ENCODE measurements at places on chromosomes 1 and 21.
A peak's percentile ranks its signal among the peaks of the same experiment; 100 is the strongest.

- no peak for DNase-seq
Measured at GRCh38 chr21:31140676-31141075, 102.4 kb upstream of the KRTAP19-8 start.

DNA sequence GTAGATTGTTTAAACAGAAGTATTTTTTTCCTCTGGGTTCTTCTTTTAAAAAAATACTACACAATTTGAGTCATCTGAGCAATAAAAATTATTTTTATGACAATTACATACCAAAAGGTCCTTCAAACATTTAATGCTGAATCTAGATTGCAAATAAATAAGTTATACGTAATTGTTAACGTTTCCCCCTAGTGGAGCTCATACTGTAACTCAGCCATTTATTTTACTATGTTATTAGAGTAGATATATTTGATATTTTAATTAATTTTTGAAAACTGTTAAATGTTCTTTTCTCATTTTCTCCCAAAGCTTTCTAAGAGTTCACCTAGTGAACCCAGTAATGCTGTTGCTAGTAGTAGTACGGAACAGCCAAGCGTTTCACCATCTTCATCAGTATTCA lies 33.5 kb downstream of the ZMYM1 start:
- no peak for DNase-seq

- peak; percentile 58 for DNase-seq
Measured at GRCh38 chr1:67674260-67675011, 10.6 kb upstream of the GADD45A start.

DNA sequence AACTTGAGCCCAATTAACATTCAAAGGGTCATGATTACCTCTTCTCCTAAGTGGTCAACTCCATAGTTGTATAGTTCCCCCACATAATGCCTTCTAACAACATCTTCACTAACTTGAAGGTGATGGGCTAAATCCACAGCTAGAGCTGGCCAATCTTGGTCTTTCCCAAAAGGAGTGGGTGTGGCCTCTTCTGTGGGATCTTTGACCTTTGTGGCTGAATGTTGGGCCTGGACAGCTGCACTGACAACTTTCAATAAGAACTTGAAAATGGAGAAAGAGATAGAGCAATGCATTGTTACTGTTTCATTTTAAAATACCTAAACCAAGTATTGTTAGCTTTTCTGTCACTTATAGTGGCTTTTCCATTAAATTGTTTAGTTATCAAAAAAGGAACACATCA lies 59.2 kb downstream of the IARS2 start:
- no peak for DNase-seq

GRCh38 chr1:60818969-60819701 lies 263.2 kb upstream of the NFIA start:
- no peak for DNase-seq

GRCh38 chr1:202045705-202046104 lies 35.3 kb downstream of the ELF3 start:
- DNase-seq = no peak

DNA sequence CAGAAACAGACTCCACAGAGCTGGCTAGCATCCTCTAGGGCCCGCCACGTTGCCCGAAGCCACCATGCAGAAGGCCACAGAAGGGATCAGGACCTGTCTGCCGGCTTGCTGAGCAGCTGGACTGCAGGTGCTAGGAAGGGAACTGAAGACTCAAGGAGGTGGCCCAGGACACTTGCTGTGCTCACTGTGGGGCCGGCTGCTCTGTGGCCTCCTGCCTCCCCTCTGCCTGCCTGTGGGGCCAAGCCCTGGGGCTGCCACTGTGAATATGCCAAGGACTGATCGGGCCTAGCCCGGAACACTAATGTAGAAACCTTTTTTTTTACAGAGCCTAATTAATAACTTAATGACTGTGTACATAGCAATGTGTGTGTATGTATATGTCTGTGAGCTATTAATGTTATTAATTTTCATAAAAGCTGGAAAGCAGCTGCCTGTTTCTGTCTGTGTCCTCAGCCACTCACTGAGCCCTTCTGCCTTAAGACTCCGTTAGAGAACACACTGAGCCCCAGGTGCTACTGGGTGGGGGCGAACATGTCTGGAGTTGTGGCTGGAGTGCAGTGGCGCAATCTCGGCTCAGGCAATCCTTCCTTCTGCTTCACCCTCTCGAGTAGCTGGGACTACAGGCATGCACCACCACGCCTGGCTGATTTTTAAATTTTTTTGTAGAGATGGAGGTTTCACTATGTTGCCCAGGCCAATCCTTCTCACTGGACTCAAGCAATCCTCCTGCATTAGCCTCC lies 14.8 kb downstream of the MFSD2A start:
- no peak for DNase-seq

- no peak for DNase-seq
Measured at GRCh38 chr1:162485236-162485635, 12.4 kb upstream of the UHMK1 start.

DNA sequence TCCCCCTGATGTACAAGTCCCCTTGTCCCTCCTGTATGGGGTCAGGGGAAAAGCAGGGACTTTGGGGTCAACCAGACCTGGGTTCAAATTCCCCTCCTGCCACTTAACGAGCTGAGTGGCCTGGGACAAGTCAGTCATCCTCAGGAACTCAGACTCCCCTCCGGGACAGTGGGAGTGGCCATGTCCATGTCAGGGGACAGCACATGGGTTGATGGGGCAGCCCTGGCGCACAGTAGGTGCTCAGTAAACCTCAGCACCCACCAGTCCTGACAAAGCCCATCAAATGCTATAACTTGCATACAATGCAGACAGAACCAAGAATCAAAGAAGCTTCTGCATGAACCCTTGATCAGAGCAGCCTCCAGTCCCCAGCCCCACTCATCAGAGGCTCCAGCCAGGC lies 30.0 kb downstream of the MATN1 start:
- no peak for DNase-seq

- DNase-seq = no peak
Measured at GRCh38 chr1:69852706-69853105, 285.0 kb downstream of the LRRC7 start.

DNA sequence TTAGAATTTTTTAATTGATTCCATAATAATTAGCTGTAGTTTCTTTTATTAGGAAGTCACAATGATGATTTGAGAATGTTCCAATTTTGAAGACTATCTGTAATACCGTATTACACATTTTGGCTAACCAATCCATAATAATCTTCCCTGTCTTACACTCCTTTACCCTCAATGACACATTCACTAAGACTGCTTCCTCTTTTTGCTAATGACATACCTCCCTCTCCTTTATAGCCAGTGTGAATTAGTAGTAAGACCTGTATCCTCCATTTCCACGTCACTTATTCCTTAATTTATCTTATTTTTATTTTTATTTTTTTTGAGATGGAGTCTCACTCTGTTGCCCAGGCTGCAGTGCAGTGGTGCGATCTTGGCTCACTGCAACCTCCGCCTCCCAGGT lies 10.1 kb downstream of the KDM1A start:
- no peak for DNase-seq

- no peak for DNase-seq
Measured at GRCh38 chr1:187645651-187646050, 816.9 kb downstream of the PLA2G4A start.

DNA sequence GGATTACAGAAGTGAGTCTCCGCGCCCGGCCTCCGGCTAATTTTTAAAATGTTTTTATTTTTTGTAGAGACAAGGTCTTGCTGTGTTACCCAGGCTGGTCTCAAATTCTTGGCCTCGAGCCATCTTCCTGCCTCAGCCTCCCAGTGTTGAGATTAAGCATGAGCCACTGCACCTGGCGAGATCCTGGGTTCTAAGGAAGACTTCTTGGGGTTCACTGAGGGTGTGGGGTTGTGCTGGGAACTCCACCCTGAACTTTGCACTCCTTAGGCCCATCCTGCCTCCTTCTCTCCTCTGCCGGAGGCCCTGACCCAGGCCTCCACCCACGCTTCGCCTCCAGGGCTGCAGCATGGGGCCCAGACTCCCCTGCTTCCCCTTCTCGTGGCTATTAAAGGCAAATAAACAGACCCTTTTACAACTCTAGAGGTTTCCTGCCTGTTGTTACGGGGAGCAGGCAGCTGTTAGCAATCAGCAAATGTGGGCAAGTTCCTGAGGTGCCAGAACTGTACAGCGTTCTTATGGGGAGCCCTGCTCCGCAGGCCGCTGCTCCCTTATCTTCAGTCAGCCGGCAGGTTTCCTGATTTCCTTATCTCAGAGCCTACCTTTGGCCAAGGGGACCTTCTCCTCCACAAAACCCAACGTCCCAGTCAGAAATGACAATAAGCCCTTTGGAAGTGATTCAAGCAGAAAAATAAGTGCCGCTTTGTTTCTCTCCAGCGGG lies 41.0 kb upstream of the LIN9 start:
- no peak for DNase-seq

GRCh38 chr1:158040323-158040722 lies 46.9 kb downstream of the KIRREL1 start:
- no peak for DNase-seq

GRCh38 chr21:46295996-46296752 lies 10.0 kb downstream of the YBEY start:
- DNase-seq = no peak

GRCh38 chr1:241240069-241240468 lies 116.9 kb downstream of the RGS7 start:
- DNase-seq = no peak

- DNase-seq = no peak
Measured at GRCh38 chr1:966704-967300, 520 bp downstream of the PLEKHN1 start.

- DNase-seq = peak; percentile 84
Measured at GRCh38 chr1:219367496-219367895, 193.8 kb downstream of the LYPLAL1 start.

DNA sequence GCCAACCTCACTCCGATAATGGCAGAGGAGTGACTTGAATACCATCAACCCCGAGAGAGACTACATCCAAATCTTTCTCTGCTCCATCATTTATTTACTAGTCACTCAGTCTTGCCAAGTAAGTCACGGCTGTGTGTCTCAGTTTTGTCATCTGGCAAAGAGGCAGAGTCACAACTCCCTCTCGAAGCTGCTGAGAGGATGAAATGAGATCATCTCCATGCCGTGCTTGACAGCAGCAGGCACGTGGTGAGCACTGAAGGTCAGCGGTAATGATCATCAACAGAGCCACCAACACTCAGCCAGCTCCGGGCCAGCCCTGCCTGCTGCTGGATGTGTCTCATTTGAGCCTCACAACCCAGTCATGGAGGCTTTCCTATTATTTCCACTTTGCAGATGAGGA lies 19.9 kb downstream of the ALDH4A1 start:
- DNase-seq = no peak

DNA sequence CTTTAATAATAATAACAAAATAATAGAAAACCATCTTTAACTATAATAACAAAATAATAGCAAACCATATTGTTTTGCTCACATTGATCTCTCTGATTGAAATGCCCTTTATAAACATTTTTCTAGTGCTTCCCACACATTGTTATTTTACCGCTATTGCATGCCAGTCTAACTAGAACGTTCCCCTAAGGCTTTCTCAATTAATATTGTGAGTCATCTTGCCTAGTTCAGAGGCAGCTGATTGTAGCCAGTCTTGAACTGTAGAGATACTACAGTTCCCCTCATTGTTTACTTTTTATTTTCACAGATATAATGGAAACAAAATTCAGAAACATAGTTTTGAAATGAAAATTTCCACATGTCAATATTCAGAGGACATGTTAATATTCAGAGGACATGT lies 192.3 kb upstream of the ADGRL4 start:
- no peak for DNase-seq

DNA sequence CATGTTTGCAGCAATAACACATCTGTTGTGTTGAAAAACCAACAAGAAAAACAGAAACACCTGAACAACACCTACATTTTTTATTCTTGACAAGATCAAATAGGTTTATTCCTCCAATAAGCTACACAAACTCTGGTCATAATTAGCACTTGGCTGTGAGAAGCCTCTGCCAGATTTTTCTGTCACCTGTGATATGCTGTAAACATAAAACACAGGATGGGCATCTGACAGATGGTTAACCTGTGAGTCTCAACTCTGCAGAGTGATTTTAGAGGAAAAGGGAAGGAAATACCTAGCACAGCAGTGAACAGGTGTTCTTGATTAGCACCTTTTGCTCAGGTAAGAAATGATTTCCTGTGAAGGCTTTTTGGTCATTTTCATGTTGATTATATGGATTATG lies 175.4 kb upstream of the COA6 start:
- no peak for DNase-seq

DNA sequence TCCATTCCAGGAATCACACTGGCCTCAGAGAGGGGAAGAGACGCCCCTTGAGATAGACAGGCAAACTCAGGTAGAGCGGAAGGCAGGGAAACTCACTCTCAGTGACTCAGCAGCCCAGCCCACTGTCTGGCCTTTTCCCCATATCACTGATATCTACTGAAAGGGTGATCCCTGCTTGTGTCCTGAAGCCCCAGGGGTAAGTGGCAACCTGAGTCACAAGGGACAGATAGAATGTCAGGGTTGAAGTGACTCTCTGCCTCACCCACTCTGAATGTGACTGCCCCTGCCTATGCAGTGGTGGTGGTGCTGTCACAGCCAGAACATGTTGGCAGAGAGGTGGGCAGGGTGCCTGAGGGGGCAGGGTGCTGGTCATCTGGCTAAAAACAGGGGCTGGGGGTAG lies 157.5 kb upstream of the FGGY start:
- no peak for DNase-seq

GRCh38 chr1:207695891-207696290 lies 51.0 kb downstream of the CR1L start:
- no peak for DNase-seq

DNA sequence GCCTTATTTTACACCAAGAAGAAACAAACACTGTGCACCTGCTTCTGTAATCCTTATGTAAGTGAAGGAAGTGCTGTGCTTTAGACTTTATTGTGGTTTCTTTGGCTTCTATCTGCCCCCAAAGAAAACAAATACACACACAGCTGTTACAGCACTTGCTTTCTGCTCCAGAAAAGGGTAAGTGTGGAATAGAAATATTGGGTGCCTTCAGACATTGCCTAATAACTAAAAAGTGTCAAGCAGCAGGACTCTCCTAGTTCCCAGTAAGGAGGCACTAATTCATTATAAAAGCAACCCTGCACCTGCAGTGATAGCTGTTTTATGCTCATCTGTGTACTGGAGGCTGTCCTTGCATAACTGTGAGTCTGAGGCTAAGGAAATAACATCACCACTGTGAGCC lies 23.4 kb upstream of the PRRX1 start:
- no peak for DNase-seq

DNA sequence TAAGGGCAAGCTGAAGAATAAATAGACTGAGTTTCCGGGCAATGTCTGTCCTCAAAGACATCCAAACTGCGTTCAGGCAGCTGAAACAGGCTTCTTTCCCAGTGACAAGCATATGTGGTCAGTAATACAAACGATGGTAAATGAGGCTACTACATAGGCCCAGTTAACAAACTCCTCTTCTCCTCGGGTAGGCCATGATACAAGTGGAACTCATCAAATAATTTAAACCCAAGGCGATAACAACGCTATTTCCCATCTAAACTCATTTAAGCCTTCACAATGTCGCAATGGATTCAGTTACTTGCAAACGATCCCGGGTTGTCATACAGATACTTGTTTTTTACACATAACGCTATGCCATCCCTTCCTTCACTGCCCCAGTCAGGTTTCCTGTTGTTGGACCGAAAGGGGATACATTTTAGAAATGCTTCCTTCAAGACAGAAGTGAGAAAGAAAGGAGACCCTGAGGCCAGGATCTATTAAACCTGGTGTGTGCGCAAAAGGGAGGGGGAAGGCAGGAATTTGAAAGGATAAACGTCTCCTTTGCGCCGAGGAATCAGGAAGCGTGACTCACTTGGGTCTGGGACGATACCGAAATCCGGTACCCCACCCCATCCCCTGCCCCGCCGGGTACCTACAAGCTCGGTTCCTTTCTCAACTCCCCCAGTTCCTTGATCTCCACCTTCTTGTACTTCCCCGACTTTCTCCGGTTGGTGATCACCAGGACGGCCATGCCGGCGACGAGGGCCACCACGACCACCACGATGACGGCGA lies 1.3 kb downstream of the TACSTD2 start:
- no peak for DNase-seq
